ENCODE measurements at places on chromosomes 3 and 15. TPM values are rescaled to one million over a fixed set of nuclear protein-coding genes. Genes with fewer than 3 reads are reported as not detected.

The ABHD10 gene
- total RNA-seq, result 84.2 TPM

The LINGO1 gene
- not detected for total RNA-seq

The CYP1A2 gene
- total RNA-seq, result not detected

The GP5 gene
- total RNA-seq, result 0.24 TPM

The LMCD1 gene
- 3.8 TPM for total RNA-seq

The STAC gene
- total RNA-seq, result not detected

The PAK6 gene
- 0.69 TPM for total RNA-seq

The ANKUB1 gene
- not detected for total RNA-seq

The PPARG gene
- 2.7 TPM for total RNA-seq

DNA sequence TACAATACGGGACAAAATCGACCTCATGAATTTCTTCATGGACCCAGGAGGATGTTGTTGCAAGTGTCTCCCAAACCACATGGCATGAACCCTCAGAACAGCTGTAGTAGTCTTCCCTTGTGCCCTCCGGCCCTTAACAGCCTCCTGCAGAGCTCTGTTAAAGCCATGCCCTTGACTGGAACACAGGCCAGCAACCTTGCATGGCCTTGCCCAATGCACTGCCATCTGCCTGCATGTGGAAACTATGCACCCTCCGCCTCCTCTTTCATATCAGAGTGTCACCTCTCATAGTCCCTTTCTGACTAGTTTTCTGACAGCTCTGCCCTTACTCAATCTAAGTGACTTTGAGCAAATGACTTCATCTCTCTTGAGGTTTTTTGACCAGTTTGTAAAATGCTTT, 39.4 kb upstream of the TRIM71 start:
- peak; percentile 48 for DNase-seq

DNA sequence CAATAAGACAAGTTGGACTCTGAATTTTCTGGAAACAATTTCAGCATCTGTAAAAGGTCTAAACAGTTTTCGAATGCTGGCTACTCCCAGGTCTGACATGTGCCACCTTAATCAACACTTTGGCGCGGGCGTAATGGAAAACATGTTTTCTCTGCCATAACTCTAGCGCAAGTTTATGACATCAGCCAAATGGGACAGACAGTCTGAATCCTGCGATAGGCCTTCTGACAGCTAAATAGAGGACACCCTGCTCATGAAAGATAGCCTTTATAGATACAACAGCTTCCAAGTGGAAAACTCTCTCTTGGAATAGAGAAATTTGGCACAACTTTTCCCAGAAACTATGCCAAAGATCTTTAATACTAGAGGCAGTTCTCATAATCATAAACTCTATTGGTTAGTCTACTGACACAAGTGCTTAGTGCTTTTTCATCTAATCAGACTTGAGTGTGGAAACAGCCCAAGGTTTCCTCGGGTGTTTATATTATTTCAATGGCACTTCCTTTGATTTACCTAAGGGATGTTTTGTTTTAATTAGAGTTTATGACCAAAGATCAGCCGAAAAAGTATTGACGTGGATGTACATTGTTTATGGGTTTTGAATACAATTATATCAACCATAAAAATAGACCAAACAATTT, 120.1 kb upstream of the DPH6 start:
- no peak for DNase-seq

DNA sequence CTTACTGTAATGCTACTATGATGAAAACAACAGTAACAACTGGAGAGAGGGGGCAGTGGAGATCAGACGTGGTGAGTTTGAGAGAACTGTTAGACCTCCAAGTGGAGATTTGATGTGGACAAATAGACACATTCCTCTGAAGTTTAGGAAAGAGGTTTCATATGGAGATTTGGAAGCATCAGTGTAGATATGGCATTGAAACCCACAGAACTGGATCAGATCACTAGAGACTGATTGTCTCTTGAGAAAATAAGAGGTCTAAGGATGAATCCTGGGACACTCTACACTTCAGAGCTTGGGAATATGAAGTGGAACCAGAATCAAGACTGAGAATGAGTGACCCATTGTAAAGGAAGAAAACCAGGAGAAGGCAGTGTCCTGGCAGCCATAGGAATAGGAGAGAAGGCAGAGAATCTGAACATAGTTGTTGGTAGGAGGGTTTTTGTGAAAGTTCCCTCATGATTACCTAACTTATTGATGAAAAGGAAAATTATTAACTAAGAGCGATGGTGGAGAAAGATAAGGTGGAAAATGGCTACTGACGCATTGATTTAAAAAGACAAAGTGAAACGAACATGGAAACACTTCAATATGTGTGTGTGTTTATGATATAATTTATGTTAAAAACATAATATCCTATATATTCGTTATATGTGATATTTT, 29.7 kb upstream of the PYDC2 start:
- DNase-seq, result no peak

DNA sequence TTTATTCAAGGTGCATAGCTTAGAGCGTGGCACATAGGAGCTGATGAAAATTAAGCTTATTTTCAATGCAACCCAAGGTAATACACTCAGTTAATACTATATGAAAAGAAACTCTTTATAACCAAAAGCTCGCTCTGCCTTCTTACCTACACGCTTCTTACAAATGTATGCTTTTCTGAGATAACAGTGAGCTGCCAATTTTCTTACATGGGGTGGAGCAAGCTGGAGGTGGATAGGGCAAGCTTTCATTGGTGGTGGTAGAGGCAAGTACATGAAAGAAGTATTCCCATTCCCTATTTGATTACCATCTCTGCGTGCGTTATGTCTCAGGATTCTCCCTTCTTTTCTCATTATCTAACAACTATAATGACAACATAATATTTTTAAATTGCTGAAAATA, 8.9 kb downstream of the DZIP3 start:
- DNase-seq, result no peak

GRCh38 chr3:5016211-5017161, 37.2 kb downstream of the BHLHE40 start:
- peak; percentile 69 for DNase-seq

DNA sequence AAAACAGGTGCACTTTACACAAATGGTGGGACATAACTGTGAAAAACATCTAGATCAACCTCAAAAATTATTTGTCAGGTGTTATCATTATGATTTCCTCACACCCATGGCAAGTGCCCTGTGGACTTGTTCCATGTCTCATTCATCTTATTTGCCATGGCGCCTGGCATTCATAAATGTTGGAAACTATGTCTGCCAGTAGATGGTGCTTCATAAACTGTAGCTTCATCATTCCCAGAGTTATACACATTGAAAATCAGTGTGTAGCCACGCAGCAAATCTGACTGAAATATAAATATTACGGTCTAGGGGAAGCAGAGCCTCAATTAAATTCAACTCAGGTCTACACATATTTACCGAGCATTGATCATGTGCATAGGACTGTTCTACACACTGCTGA, 90.7 kb downstream of the IMPG2 start:
- no peak for DNase-seq

GRCh38 chr15:98155356-98155755, 194.9 kb downstream of the ARRDC4 start:
- no peak for DNase-seq

- DNase-seq, result no peak
Measured at GRCh38 chr15:25237291-25237978, 201.4 kb downstream of the UBE3A start.

DNA sequence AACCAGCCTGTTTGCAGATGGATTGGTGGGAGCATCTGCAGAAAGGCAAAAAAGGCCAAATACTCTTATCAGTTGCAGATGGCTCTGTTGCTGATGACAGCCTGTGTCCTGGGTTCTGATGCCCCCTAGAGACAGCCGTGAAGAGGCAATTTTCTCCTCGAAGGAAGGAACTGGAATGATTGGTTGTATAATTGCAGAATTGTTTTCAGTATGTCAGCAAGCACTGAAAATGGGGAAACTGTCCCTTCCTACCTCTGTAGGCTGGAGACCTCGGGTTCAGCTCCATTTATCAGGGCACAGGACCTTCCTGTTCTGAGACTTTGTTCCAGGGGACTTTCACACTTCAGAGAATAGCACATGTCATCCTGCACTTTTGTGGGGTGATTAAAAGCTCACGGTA, 103.0 kb downstream of the PGPEP1L start:
- DNase-seq, result peak; percentile 20

DNA sequence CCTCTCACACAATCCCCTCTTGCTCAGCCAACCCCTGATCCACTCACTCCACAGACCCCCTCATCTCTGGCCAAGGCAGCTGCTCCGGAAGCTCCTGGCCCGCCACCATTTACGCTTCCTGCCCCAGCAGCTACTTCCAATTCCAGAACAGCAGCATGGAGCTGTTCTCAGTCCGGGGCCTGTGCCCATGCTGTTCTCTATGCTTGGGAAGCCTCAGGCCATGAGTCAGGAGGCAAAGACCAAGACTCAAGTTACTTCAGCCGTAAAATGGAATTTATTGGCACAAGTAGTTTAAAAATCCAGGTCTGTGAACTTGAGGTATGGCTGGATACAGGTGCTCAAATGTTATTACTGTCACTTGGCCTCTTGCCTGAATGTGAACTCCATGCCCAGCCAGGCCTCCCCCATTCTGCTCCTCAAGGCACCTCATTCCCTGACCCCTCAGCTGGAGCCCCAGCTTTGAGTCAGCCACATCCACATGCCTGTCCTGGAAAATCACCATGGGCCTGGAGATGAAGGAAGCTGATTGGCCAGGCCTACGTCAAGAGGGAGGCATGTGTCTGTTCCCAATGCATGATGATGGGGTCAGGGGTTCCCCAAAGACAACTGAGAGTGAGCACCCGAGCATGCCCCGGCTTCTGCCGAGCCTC, 31.4 kb upstream of the CACNA2D2 start:
- no peak for DNase-seq

DNA sequence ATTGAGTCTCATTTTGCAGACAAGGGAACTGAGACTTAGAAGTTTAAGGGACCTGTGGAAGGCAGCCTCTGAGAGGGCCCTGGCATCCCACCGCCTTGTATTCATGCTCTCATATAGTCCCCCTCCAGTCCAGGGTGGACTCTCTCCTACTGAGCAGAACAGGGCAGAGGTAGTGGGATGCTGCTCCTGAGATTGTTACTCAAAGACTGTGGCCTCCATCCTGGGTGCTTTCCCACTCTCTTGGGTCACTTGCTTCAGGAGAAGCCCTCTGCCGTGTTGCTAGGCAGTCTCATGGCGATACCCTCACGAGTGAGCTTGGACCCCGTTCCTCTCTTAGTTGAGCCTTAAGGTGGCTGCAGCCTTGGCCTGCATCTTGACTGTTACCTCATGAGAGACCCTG, 22.2 kb upstream of the ADCY5 start:
- no peak for DNase-seq

DNA sequence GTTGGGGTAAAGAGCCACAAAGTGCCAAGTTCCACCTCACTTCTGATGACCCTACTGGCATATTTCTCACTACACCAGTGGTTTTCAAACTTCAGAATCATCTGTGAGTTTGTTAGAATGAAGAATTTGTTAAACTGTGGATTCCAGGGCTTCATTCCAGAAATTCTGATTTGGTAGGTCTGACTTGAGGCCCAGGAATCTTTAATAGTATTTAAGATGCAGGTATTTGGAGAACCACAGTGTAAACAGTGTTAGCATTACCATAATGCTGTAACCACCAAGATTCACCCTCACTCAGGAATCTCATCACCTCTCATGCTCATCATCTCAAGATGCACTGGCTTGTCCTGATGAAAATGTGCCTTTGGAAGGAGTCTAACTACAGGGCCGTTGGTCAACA, 6.0 kb downstream of the KCNMB3 start:
- DNase-seq, result no peak

DNA sequence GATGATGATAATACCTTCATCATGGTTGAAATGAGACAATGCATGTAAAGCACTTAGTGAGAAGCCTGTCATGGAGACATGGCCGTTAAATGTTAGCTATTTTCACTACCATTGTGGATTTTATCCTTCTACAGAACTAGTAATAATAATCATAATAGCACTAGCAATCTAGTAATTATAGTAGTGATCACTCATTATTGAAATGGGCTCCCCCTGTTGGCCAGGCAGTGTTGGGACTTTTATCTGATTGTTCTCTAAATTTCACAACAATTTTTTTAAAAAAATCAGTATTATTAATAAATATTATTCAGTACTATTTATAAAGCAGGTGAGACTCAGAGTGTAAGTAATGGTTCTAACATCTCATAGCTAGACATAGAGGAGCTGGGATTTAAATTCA, 396.3 kb downstream of the IL5RA start:
- no peak for DNase-seq

Measured in activated CD4-positive, alpha-beta memory T cell treated with anti-CD3 and anti-CD28 coated beads for 36 hours (primary cell).